Aorta (tissue), 5 donors: ENCODE measurements at places on chromosomes 6 and 20. TPM values are rescaled to one million over a fixed set of nuclear protein-coding genes. Genes with fewer than 3 reads are reported as not detected.

GRCh38 chr6:11185204-11185842 is 47.1 kb downstream of the NEDD9 start:
- DNase-seq = no peak

GRCh38 chr20:36676701-36677421 is 30.9 kb upstream of the SLA2 start:
- DNase-seq = no peak

GRCh38 chr6:166648846-166649245 is 21.8 kb upstream of the RPS6KA2 start:
- DNase-seq = no peak

DNA sequence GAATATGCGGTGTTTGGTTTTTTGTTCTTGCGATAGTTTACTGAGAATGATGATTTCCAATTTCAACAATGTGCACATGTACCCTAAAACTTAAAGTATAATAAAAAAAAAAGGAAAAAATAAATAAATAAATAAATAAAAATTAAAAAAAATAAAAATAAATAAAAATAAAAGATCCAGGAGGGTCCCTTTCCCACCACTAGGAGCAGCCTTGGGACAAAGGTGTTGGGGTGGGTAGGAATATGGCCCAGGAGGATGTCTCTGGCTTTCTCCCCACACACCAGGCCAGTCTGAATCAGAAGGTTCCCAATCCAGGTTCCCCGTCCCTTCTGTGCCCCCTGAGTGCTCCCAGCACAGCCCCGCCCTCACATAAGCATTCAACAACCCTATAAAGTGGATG is 9.5 kb downstream of the LRFN2 start:
- DNase-seq = no peak

DNA sequence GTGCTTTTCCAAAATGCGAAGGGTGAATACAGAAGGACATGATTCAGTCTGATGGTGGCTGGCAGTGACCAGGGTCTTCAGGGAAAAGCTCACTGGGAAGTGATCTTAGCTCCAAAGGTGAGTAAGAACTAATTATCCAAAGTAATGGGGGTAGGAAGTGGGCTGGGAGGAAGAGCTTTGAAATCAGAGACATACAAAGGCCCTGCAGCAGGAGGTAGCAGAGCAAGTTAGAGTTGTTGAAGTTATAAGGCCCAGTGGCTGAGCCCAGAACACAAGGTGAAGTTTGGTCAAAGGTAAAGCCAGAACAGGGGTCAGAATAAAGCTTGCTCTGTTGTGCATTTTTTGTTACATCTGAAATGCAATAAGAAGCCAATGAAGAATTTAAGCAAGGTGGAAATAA is 81.2 kb downstream of the PLCB1 start:
- no peak for DNase-seq

DNA sequence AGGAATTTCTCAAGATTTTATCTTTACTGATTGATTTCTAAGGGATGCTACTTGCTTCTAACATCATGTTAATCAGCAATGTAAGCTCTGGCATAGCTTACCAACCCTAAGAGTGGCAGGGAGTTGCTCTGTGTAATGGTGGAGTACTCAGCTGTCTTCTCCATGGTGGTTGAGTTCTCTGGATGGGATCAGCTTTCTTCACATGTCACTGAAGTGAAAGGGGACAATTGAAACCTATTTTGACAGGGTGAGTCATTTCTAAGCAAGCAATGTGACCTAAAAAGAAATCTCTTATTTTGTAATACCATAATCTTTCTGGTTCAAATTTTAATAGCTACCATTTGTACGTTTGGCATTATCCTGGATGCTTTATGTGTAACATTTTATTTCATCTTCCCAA is 430.4 kb downstream of the GJA1 start:
- DNase-seq = no peak

DNA sequence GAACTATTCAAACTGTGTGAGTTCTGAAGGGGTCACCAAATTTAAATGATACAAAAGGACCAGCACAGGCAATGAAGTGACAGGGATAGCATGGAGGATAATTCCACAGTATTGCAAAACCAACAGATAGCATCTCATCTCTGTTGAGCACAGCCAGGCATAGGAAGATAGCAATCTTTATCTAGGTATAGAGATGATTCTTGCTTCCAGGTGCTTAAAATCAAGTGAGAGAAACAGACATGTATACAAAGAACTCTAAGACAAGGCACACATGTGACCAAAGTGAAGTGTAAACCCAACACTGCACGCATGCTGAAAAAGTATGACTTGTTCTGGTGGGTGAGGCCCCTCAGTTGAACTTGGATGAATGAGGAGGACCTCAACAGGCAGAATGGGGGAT is 48.4 kb upstream of the ARMC2 start:
- DNase-seq = no peak

Gene DPPA5
- total RNA-seq = not detected

Gene PRL
- not detected for total RNA-seq
